ENCODE measurements at places on chromosomes 2 and 18.

- DNase-seq = no peak
Measured at GRCh38 chr2:228917220-228917619, 353.9 kb downstream of the PID1 start.

- DNase-seq = no peak
Measured at GRCh38 chr18:48990481-48991318, 39.9 kb upstream of the SMAD7 start.

DNA sequence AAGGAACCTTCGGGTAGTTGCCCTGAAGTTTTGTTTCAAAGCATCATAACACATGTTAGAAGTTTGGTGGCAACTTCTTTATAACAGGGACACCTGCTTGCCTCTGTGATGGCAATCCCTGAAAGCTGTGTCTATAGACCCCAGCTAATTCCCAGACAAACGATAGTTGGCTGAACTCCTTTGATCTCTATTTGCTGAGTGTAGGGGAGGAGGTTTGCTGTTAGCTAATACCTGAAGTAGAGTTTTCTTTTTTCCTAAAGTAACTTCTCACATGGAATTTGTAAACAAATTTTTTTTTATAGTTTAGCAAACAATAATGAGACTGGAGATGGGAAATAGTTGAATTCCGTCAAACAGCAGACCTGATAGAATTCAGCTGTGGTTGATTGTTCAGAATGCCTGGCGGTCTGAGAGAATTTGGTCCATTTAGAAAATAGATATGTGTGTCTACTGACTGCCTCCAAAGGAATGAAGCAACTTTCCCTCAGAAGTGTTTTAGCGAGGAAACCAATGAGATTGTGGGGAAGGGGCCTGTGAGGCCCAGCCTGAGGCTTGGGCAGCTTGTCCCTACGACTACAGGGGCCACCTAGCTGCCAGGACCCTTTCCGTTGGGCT lies 123.5 kb upstream of the EPAS1 start:
- no peak for DNase-seq

DNA sequence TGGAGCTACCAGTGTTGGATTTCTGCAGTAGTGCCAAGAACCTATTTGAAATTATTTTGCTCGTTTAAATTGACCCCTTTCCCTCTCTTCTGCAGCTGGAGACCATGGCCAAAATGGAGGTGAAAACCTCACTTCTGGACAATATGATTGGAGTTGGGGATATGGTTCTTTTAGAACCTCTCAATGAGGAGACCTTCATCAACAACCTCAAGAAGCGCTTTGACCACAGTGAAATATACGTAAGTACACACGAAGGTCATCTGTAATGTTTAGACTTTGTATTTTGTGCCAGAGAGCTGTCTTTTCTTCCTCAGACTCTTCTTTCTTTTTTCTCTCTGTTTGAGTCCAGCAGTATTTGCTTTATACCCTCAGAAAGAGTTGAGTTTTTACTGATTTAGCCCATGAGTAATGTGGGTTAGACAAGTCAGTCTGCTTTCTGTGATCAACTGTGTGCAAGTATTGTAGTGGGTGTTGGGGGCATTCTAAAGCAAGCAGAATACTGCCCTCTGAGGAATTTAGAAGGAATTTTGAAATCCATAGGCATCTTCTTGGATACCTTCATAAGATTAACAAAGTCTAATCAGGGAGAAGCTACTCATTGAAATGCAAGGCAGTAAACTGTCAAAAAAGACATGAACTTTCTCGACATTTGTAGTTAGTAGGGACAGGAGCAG lies 31.7 kb downstream of the MYO1B start:
- no peak for DNase-seq

- DNase-seq = peak; percentile 36
Measured at GRCh38 chr2:240401308-240401707, 34.2 kb upstream of the GPC1 start.

GRCh38 chr2:47560107-47560819 lies 157.3 kb downstream of the MSH2 start:
- no peak for DNase-seq

- DNase-seq = no peak
Measured at GRCh38 chr2:131588152-131588873, 60.6 kb downstream of the CCDC74A start.

DNA sequence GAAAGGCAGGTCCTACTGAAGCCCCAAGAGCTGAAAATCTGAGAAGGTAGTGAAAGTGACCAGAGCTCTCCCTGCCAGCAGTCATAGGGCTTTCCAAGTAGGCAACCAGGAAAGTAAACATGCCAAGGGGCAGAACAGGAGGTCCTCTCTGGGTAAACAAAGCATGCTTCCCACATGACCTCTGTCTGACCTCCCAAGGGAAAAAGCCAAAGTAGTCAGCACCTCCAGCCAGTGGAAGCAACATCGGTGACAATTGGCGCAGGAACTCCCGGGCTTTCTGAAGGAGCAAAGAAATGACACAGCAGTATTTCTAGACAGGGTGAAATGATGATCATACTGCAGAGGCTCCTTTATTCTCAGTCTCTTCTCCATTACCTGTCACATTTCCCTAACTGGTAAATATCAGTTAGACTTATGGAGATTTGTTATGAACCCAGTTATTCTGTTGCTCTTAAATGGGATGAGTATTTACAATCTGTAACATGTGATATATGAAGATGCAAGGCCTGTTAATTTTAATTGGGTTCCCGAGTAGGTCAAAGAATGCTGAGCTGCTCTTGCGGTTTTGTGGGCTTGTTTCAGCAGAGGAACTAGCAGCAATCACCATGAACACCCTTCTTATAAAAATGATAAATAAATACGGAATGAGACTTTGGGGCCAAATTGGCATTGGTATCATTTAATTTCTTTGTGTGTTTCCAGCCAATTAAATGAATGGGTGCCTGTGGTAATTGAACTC lies 321.0 kb downstream of the RND3 start:
- no peak for DNase-seq

DNA sequence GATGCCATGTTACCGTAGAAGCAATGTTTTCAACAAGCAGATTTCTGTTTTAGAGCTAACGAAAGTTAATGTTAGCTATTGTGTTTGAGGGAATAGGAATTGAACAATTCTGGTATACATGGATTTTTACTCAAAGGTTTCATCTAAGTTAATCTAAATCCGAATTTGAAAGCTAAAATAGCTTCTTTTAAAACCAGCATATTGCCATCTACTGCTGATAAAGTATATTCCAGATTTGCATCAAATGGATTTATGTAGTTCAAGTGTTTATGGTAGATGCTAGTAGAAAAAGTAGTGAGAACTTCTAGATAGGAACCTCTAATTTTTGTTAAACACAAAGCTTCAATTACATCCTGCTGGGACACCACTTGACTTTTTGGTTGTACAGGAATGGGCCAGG lies 1569.5 kb upstream of the NXPH2 start:
- DNase-seq = no peak

- DNase-seq = no peak
Measured at GRCh38 chr2:200765995-200766660, 45.6 kb upstream of the BZW1 start.

DNA sequence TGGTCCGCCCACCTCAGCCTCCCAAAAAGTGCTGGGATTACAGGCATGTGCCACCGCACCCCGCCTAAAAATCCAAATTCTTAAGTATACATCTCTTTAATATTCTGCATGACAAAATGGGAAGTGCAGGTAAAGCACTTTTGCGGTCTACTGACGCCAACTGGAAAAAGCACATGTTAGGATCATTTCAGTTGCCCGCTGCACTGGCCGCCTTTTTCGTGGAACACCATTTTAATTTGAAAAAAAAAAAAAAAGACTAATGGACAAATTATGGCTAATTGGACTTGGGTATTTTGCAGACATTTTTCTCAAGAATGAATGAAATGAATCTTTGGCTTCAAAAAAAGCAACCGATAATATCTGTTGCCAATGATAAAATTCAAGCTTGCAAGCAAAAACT lies 129.3 kb upstream of the GPC1 start:
- no peak for DNase-seq

- DNase-seq = no peak
Measured at GRCh38 chr18:29501952-29502351, 1325.0 kb upstream of the CDH2 start.

DNA sequence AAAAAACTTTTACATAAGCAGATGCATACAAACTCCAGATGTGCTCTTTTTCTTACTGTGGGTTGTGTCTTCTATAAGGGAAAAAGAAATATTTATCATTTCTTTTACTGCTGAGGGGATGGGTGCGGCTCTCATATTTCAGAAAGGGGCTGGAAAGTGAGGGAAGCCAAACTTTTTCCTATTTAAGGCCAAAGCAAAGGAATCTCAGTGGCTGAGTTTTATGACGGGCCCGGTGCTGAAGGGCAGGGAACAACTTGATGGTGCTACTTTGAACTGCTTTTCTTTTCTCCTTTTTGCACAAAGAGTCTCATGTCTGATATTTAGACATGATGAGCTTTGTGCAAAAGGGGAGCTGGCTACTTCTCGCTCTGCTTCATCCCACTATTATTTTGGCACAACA lies at the start of gene COL3A1:
TSS of gene COL3A1 (plus strand) at position 210 of the 400 bp plus-strand sequence. CDS start at position 327, 117 bp downstream.
- DNase-seq = no peak

DNA sequence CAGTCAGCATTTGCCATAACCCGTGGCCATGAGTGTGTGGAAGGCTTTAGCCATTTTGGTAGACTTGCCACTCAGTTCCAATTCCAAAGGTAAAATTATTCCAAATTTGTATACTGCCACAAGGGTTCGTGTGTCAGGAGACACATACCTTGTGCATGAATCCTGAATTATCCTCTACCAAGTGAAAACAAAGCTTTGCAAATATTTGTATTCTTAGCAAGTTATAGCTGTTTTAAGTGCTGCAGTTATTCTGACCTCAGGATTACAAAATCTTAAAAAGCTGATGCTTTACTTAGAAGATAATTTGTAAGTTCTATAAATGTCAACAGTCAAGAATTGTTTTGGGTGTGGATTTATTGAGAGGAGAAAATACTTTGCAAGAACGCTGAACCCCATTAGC lies 100.6 kb downstream of the ANTXR1 start:
- no peak for DNase-seq

DNA sequence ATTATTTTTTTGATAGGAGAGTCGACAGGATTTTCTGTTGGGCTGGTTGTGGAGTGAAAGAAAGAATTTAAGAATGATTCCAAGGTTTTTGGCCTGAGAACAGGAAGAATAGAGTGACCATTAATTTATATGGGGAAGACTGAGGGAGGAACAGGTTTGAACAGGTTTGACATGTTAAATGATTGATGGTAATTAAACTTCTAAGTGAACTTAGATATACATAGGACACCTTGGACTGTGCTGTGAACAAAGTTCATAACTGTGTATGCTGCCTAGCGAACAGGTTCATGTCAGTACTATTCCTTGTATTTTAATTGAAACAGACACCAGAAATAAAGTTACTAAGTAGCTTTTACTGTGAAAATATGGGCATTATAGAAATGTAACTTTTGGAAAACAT lies 212.0 kb downstream of the SPAG16 start:
- no peak for DNase-seq

- no peak for DNase-seq
Measured at GRCh38 chr2:97718942-97719341, 5.6 kb downstream of the ZAP70 start.

GRCh38 chr2:72956936-72957335 lies 39.6 kb downstream of the EMX1 start:
- DNase-seq = no peak

- no peak for DNase-seq
Measured at GRCh38 chr2:163419000-163419830, 316.6 kb downstream of the FIGN start.

GRCh38 chr2:66440708-66441497 lies 6.0 kb downstream of the MEIS1 start:
- no peak for DNase-seq

DNA sequence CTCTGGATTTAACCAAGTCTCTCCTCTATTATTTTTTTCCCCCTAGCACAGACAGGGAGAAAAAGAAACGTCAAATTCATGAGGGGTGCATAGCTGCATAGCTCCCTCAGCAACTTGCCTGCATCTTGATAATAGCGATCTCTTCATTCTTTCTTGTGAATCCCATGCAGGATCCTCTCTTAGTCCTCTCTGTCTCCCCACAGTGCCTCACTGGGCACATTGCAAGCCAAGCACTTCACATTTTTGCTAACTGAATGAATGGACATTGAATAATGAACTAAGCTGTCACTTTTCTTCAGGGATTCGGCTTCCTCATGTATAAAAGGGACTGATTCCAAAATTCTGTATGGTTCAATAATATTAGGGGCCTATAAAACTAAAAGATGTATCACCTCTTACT lies 2.9 kb upstream of the EPB41L3 start:
- DNase-seq = no peak

DNA sequence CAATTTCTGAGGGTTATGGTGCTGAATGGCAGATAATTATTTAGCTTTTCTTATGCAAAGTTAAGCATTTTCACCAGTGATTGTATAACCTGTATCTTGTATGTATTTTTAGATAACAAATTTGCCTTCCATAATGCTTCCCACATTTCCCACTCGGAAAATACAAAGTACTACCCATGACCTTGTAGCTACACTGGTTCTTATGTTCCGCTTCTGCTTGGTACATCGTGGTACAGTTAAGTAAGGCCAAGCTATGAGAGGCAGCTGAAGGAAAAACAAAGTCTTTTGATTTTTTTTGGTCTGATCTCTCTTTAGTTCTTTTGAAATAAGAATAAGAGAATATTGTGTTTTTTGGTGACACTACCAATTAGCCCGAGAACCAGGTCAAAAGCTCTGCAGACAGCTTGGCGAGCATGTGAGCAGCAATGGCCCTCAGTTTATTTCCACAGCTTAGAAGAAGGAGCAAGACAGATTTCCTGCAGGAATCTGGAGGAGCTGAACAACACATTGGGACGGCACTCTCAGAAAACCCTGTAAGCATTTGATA lies 26.8 kb downstream of the SH3YL1 start:
- no peak for DNase-seq

GRCh38 chr2:224182498-224182897 lies 143.4 kb upstream of the SERPINE2 start:
- no peak for DNase-seq

- no peak for DNase-seq
Measured at GRCh38 chr2:47277987-47278386, 122.9 kb upstream of the STPG4 start.

DNA sequence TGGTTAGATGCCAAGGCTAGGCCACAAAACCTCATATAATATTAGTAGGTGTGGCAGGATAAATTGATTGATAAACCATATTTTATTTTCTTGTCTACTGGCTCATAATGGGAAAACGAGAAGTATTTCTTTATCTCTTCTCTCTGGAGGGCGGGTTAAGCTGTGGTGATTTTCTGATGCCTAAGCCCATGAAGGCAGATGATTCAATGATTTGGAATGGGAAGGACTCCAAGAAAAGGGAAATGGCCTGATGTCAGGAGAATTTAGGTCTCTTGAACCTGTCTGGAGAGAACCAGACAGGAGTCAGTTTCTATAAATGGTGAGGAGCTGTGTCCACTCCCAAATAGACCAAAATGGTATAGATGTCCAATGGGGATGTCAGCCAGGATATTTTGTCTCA lies 18.7 kb upstream of the MAP4K3 start:
- DNase-seq = no peak

DNA sequence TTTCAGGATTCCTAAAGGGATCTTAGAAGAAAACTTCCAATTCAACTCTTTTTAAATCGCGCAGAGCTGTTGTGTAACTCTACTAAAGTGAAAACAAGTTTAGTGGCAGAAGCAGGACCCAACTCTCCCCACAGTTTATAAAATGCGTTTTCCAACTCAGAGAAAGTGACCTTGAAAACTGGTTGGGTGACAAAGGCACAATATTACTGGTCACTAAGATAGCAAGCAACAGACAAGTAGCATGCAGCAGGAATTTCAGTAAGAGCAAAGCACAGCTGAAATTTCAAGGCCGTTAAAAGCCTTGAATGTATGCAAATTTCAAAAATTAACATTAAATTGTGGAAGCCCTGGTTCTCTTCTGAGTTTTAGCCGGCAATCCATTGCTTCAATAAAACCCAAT lies 66.9 kb downstream of the STK39 start:
- DNase-seq = no peak
